Mammary epithelial cell (primary cell): ENCODE measurements at places on chromosomes 7 and 10. TPM values are rescaled to one million over a fixed set of nuclear protein-coding genes. Genes with fewer than 3 reads are reported as not detected.

GRCh38 chr10:113225903-113226302 is 275.9 kb downstream of the TCF7L2 start:
- DNase-seq, result no peak

Gene SLC16A12
- total RNA-seq, result 0.07 TPM in 1 of 2 replicates, not detected in the other

Gene VAX1
- total RNA-seq, result not detected in 2 replicates

Gene MMD2
- not detected for total RNA-seq

Gene SHH
- not detected for total RNA-seq

GRCh38 chr7:34652809-34653208 is 5.2 kb upstream of the NPSR1 start:
- DNase-seq, result no peak

- no peak for DNase-seq
These were observed 609.8 kb upstream of the FOXK1 start for GRCh38 chr7:4072161-4072925.

Gene PRSS2
- total RNA-seq, result not detected in 2 replicates

Gene TMEM176A
- not detected in 2 replicates for total RNA-seq
